ENCODE measurements at places on chromosomes 2 and 18.

DNA sequence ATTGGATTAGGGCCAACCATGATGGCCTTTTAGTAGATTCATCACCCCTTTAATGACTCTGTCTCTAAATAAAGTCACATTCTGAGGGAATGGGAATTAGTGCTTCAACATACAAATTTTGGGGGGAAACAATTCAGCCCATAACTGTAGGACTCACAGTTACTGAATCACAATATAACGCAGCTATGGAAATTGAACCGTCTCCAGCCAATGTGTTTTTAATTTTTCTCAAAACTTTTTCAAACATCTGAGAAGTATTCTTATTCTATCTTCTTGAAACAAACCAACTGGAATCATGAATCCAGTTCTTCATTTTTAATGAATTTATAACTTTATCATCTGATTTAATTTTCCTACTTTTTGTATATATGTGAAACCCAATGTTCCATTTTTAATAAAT, 373.1 kb upstream of the SYT4 start:
- DNase-seq, result no peak

- DNase-seq, result no peak
These were observed 536 bp downstream of the PDE1A start for GRCh38 chr2:182426082-182426917.

DNA sequence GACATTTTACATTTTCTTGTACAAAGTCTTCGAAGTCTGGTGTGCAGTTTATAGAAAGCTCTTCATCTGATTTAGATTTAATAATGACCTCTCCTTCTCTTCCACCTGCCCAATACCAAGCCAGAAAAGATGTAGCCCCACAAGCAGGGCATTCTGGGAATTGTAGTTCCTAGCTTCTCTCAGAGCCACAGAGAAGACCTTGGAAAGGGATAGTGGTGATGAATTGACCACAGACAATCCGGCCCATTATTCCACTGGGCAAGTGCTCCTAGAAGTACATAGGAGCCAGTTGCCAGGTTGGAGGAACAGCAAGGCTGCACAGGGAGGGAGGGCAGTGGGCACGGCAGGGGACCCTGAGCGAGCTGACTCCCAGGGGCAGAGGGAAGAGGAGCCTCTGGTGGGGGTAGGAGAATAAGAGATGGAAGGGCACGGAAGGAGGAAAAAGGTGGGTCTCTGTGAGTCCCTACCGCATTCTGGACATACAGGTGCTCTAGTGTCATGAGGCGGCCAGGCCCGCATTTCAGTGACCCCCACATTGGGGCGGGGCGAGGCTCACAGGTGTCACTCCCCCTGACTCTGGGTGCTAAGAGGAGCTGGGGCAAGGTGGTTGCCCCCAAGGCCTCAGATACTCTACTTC, 152.5 kb upstream of the HAAO start:
- DNase-seq, result no peak

DNA sequence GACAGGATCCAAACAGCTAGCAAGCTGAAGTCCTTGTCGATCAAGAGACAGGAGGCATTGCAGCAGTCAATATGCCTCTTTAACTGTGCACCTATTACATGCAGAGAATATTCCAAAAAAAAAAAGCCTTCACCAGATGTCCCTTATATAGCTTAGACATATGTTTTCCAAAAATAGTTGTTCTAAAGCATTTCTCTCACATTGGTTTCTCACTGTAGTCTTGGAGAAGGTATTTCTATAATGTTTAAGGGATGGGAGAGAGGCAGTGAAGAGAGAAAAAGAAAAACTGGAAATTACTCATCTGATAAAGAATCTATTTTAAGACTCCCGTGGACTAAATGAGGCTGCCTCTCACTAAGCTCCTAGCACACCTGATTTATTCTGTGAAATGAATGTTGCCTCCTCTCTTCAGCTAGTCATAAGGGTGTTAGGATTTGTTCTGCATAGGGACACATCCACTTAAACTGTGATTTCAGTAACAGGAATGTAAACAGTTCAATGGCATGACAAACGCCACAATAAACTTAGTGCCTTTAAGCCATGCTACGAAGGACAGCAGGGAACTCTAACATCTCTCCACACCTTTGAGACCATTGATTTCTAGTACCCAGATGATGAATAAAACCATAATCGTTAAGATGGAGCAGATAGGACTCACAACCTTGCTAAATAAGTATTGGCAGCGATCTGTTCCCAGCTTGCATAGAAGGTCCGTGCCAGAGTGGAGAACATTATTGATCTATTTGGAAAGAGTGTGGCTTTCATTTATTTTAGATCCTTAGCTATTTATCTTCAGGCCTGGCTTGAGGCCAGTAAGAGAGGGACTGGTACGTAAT, 98.6 kb upstream of the NCK2 start:
- no peak for DNase-seq

All from GF-D8 (cell line).